ENCODE measurements at places on chromosomes 4 and X.

GRCh38 chr4:150256841-150257730 is 178.8 kb downstream of the DCLK2 start:
- no peaks in the 10 kb centered on the region for H3K27me3 ChIP-seq
- no peak overlapping the region for H3K4me3 ChIP-seq
- DNase-seq = no peak
- H3K4me1 ChIP-seq = no peaks in the 10 kb centered on the region
- no peak overlapping the region for H3K27ac ChIP-seq
- H3K36me3 ChIP-seq = no peaks in the 10 kb centered on the region

- H3K4me1 ChIP-seq = no peaks in the 10 kb centered on the region
- H3K27me3 ChIP-seq = no peaks in the 10 kb centered on the region
- no peak overlapping the region for H3K27ac ChIP-seq
- no peak overlapping the region for H3K4me3 ChIP-seq
- no peak for DNase-seq
Measured at GRCh38 chr4:87620491-87620890, 12.2 kb downstream of the DSPP start.

DNA sequence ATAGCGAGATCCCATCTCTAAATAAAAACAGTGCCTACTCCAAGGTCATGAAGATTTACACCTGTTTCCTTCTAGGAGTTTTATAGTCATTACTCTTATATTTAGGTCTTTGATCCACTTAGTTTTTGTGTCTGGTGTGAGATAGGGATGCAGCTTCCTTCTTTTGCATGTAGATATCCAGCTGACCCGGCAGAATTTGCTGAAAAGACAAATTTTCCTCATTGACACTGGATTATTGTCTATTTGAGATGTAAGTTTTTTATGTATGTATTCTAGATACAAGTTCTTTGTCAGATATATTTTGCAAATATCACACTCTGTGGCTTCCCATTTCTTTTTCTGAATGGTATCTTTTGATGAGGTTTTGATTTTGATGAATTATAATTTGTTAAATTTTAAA is 85.4 kb downstream of the RFC1 start:
- H3K27ac ChIP-seq = no peak overlapping the region
- no peaks in the 10 kb centered on the region for H3K36me3 ChIP-seq
- no peak for DNase-seq

GRCh38 chrX:21885568-21885967 is 29.8 kb downstream of the YY2 start:
- H3K27me3 ChIP-seq = no peaks in the 10 kb centered on the region
- no peak overlapping the region for H3K4me3 ChIP-seq
- H3K4me1 ChIP-seq = no peaks in the 10 kb centered on the region
- H3K36me3 ChIP-seq = no peaks in the 10 kb centered on the region
- DNase-seq = no peak

DNA sequence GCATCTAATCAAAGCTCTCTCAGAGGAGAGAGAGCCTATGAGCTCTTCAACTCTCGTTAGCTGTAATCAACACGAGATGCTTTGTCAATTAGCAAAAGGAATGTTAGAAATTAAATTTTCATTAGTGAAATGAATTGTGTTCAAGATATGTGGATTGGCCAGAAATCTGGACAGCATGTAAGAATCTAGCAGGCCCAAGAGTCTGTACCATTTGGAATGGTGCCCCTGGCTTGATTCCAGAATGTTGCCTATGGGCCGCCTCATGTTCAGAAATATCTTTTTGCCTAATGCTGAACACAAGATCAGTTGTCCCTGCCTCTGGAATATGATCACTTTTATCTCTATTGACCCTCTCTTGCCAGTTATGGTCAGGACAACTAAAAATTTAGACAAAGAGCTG is 88.2 kb downstream of the RBM46 start:
- DNase-seq = no peak
- no peaks in the 10 kb centered on the region for H3K4me1 ChIP-seq
- no peaks in the 10 kb centered on the region for H3K36me3 ChIP-seq

- H3K27me3 ChIP-seq = no peaks in the 10 kb centered on the region
- H3K36me3 ChIP-seq = peaks cover 8% of the 10 kb centered on the region
- no peak overlapping the region for H3K4me3 ChIP-seq
- H3K27ac ChIP-seq = no peak overlapping the region
- no peak for DNase-seq
Measured at GRCh38 chr4:184756399-184756798, 22.5 kb upstream of the CENPU start.

DNA sequence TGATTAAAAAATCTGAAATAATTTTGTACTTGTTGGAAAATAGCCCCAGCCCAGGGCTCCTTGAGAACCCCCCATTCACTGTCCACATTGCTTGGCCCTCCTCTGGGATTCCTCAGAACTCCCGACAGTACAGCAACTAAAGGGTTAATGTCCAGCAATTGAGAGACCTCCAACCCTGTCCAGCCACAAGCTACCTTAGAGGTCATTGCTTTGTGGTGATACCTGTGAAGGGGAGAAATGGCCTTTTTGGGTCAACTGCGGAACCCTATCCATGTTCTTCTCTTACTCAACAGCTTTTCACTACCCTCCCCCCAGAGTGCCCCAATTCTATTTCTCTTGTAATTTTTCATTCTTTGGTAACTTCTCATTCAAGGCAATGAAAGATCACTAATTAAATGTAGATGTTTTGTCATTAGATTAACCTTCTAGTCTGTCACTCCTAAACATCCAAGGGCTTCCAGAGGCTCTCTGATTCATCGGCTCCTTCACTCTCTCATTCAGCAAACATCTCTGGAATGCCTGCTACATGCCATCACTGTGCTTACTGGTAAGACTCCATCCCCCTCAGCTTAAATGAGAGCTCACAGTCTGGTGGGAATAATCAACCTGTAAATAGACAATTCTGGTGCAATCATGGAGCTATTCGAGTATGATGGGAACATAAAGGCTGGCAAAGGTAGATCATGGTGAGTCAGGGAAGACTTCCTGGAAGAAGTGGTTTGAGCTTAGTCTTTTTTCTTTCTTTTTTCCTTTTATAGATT is 241.4 kb upstream of the PGRMC2 start:
- H3K36me3 ChIP-seq = no peaks in the 10 kb centered on the region
- no peak overlapping the region for H3K27ac ChIP-seq
- H3K27me3 ChIP-seq = no peaks in the 10 kb centered on the region
- no peaks in the 10 kb centered on the region for H3K4me1 ChIP-seq

GRCh38 chrX:72001471-72001870 is 90.8 kb downstream of the NHSL2 start:
- H3K4me1 ChIP-seq = no peaks in the 10 kb centered on the region
- no peak overlapping the region for H3K4me3 ChIP-seq
- DNase-seq = no peak
- no peak overlapping the region for H3K27ac ChIP-seq
- H3K27me3 ChIP-seq = no peaks in the 10 kb centered on the region

- no peak overlapping the region for H3K4me3 ChIP-seq
- H3K4me1 ChIP-seq = no peaks in the 10 kb centered on the region
- H3K36me3 ChIP-seq = no peaks in the 10 kb centered on the region
- DNase-seq = no peak
- no peaks in the 10 kb centered on the region for H3K27me3 ChIP-seq
Measured at GRCh38 chr4:28241021-28241420, 1380.4 kb downstream of the STIM2 start.

GRCh38 chr4:23945451-23946017 is 55.7 kb upstream of the PPARGC1A start:
- DNase-seq = no peak
- no peaks in the 10 kb centered on the region for H3K27me3 ChIP-seq
- no peaks in the 10 kb centered on the region for H3K36me3 ChIP-seq
- H3K27ac ChIP-seq = no peak overlapping the region
- H3K4me1 ChIP-seq = no peaks in the 10 kb centered on the region

- no peaks in the 10 kb centered on the region for H3K27me3 ChIP-seq
- H3K4me1 ChIP-seq = no peaks in the 10 kb centered on the region
- no peak overlapping the region for H3K27ac ChIP-seq
- no peaks in the 10 kb centered on the region for H3K36me3 ChIP-seq
Measured at GRCh38 chrX:97844943-97845342, 961.2 kb downstream of the RPA4 start.

All from effector memory CD4-positive, alpha-beta T cell (primary cell).